ENCODE measurements at places on chromosomes 7 and 10.

DNA sequence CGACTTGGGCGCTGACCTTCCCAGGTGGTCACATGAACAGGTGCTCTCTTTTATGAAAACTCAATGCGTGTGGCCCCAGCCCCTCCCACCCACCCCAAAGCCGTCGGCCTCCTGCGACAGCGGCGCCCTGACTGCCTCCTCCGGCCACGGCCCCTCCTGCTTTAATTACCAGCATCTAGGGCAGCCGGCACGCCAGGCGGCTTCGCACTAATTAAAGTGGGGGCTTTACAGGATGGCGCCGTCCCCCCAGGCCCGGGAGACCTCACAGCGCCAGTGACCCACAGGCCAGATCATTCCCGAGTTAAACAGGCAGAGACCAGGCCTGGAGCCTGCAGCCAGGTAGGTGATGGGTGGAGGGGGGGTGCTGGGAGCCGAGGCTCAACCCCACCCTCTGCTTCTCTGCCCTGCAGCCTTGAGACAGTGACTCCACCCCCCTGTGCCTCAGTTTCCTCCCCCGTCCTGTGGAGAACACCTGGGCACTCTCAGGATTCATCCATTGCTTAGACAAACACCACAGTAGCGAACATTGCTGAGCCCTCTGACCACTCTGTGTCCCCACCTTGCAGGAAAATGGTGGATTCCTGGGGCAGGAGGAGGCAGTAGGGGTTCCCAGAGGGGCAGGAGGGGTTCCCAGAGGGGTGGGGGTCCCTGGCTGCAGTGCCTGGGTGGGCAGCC, 100.8 kb downstream of the MICALL2 start:
- DNase-seq, result no peak

DNA sequence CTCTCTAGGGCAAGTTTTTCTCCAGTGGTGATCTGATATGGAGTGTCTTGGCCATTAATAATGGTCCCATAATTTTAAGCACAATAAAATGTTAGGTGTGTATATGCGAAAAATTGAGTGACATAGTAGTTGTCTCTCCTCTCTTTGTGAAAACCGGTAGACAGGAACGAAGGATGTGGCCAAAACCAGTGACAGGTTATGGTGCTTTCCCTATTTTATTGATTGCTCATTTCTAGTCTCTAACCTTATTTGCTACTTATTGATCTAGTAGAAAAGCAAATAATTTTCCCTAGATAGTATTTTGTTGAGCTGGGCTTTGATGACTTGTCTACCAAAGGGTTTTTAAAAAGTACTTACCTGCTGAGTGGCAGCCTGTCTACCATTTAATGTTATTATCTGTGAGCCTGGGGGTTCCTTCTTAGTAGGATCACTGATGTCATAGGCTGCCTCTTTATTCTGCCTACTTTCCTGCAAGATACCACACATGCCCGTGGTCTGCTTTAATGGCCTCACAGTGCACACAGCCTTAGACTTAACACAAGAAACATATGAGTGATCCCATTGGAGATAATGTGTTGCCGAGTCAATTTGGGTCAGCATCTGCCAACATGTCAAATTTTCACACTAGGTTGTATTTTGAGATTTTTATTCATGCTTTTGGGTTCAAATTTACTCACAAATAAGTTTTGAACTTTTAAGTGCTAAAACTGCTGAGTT, 100.0 kb downstream of the AUTS2 start:
- DNase-seq, result no peak

- DNase-seq, result no peak
Observed at GRCh38 chr10:16811765-16812164, 5.5 kb downstream of the RSU1 start.

DNA sequence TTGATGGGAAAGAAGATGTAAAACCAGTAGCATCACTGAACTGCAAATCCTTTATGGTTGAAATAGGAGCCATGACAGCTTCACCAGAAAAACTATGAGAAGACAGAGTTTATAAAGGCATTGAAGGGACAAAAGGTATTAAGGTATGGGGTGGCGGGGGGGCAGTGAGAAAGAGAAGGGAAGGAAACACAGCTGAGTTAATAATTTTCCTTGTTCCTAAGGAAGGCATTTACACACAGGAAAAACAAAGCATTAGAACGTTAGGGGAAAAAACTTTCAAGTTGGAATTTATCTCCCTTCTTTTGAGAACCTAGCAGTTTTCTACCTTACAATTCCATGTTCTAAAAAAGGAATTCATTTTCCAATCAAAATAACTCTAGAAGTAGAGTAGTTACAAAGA, 4.4 kb downstream of the LARP4B start:
- no peak for DNase-seq

DNA sequence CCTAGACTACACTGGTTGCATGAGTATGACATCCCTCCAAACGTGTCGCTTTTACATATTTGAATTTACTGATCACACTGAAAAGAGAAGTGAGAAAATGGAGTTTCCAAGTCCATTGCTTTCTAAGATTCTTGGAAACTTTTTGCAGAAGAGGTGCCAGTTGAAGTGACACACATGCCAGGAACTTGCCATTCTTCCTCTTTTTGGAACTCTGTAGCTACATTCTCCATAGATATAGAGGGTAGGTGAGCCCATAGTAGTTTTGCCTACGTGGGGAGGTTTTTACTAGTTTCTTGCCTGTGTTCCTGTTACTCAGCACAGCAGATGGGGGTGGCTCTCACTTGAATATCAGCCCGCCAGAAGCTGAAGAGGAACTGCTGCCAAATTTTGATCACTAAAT, 286.6 kb upstream of the NRP1 start:
- no peak for DNase-seq

- no peak for DNase-seq
Observed at GRCh38 chr7:138755331-138755747, 42.5 kb upstream of the TMEM213 start.

DNA sequence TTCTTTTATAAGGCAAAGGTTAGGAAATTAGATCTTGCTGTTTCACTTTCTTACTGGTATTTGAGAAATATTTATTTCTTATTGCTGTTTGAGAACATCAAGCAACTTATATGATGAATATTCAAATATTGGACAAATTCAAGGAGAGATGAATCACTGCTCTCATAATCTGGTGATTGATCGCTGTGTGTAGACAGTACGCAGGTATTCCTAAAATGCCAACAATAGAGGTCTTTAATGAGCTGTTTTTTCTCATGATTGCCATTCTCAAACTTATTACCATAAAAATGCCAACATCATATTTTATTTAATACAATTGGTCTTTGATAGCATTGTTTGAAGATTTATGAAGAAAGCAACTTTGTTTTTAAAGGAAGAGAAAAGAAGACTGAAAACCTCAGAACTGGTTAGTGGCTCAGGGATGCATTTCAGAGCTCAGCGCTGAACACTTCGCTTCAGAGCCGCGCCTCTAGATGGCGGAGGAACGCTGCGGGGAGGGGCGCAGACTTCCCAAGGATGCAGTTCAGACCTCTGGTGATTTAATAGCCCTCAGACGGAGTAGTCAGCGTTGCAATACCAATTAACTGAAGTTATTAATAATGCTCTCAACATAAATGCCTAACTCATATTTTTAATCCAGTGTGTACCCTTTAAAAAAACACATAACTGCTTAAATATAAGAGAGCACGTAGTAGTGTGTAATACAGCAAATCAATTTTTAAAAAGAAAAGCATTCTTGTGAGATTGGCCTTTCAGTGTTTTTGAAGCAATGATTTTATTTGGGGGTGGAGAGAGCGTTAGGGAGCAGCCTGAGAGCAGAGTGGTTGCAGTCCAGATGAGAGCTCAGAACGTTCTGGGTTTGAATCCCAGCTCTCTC, 38.5 kb upstream of the STEAP4 start:
- DNase-seq, result no peak

GRCh38 chr10:104505521-104506042, 135.5 kb upstream of the SORCS3 start:
- DNase-seq, result no peak

DNA sequence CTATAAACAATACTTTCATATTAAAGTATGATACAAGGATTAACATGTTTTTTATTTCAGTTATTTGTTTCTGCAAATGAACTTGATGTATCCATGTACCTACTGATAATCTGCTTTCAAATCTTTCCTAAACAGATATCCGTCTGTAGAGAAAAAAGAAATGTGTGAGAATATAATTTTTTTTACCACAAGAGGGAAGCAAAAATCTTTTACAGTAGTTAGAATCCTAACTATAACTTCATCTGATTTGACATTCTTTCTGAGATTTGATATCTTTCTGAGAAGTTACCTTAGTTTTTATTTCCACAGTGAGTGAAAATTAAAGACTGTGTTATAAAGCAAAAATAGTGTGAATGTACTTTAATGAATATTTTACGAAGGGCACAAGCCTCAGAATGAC, 203.9 kb upstream of the PCLO start:
- DNase-seq, result no peak

- no peak for DNase-seq
Observed at GRCh38 chr7:5481241-5482019, 57.8 kb upstream of the TNRC18 start.

DNA sequence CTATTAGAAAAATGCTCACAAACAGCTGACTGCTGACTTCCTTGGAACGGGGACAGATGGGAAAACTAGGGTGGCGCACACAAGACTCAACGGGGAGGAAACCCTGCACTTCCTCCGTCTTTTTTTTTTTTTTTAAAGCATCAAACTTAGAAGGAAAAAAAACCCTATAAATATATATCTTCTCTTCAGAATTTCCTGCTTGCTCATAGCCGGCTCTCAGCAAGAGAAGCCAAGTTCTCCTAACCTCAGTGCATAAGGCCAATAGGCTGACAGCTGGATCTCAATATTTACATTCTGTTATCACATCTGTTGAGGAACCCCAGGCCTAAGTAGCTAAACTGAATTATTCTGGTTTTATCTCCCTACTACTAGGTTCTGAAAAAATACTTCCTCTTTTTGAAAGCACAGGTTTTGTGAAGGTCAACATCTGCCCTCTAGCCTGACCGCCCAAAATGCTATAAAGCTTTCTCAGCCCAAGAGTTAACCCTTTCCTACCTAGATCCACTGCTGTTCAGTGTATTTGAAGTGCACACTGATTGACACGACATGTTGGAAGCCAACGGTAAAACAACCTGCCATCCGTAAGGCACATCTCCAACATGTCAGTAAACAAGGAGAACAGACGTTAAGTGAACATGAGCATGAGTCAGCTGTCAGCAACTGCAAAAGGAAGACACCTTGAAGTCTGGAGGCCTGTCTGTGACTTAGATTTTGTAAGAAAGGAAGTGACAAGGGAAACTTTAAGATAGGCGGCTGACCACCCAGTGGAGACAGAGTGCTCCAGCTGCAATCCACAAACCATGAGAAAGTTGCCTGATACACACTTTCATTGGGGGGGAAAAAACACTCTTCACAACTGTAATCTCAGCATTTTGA, 83.8 kb downstream of the EBLN1 start:
- peak; percentile 56 for DNase-seq

GRCh38 chr10:15459218-15459617, 88.1 kb upstream of the FAM171A1 start:
- DNase-seq, result no peak

GRCh38 chr10:48454302-48455054, 148.0 kb downstream of the MAPK8 start:
- no peak for DNase-seq

- DNase-seq, result no peak
Observed at GRCh38 chr7:150994141-150994837, 3.5 kb downstream of the NOS3 start.

DNA sequence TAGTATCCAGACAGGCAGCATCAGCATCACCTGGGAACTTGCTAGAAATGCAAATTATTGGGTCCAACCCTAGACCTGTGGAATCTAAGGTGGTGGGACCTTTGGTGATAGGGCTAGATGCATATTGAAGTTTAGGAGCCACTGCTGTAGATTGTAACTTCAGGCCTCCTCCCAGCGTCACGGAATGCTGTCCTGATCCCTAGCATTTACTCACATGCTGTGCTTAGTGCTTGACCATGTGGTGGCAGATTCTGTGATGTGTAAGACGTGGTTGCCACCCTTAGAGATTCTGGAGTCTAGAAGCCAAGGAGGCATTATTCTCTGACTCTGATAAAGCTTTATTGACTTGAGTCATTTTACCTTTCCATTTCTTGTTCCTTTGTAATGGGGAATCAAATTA, 13.5 kb downstream of the AHR start:
- no peak for DNase-seq

- no peak for DNase-seq
Observed at GRCh38 chr10:104074505-104074904, 11.2 kb downstream of the COL17A1 start.

- no peak for DNase-seq
Observed at GRCh38 chr7:99027241-99027640, 116.7 kb downstream of the SMURF1 start.

GRCh38 chr7:16921644-16922257, 40.0 kb upstream of the AGR3 start:
- DNase-seq, result no peak

DNA sequence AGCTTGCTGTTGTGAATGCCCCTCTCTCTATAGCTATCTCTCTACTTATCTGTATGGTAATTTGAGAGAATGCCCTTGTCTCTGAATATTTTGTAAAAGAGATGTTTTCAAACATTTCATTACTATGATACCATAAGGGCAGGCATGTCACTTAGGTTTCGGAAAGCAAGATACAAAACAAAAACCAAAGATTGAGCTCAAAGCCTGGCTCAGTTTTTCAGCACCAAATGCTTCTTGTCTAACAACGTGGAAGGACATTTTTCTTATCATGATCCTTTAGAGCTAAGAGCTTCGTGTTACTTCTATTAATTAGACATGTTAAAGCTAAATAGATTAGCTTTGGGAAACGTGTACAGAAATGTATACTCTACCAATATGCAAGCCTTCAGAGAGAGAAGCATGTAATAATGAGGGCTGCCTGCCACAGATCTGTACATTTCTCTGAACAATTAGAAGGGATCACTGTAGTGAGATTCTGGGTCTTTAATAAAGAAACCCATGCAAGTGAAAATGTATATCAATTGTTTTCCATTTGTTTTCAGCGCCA, 148.9 kb downstream of the ARID5B start:
- DNase-seq, result peak; percentile 62

- DNase-seq, result no peak
Observed at GRCh38 chr7:105027176-105027853, 13.3 kb downstream of the KMT2E start.

- no peak for DNase-seq
Observed at GRCh38 chr7:51275532-51275931, 41.1 kb downstream of the COBL start.

DNA sequence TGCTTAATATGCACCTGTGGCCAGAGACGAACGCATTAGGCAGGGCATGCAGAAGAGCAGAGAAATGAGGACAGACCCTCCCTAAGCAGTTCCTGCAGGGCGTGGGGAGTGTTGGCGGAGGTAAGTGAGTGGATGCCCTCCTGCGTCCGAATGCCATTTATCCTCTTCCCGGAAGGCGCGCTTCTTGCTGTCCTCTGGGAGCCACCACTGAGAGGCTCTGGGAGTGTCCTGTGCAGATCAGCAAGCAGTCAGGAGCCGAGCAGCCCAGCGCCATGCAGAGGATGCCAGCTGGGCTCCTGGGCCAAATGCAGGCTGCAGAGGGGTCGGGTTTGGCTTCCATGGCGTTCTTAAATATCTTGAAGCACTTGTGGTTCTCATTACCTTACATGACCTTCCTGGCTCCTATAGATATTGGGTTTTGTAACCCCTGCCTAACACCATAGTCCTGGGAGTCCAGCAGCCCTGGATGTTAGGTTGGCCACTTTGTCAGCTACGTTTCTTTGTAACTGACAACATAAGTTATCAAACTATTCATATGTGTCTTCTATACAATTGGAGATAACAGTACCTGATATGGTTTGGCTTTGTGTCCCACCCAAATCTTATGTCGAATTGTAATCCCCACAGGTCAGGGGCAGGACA, 30.0 kb upstream of the SLIT1 start:
- DNase-seq, result no peak

Data from MM.1S (cell line).